IPS-NIHi11 (cell line): ENCODE measurements at places on chromosomes 3 and 15.

- DNase-seq: no peak
Measured at GRCh38 chr15:70172124-70172523, 74.4 kb upstream of the TLE3 start.

DNA sequence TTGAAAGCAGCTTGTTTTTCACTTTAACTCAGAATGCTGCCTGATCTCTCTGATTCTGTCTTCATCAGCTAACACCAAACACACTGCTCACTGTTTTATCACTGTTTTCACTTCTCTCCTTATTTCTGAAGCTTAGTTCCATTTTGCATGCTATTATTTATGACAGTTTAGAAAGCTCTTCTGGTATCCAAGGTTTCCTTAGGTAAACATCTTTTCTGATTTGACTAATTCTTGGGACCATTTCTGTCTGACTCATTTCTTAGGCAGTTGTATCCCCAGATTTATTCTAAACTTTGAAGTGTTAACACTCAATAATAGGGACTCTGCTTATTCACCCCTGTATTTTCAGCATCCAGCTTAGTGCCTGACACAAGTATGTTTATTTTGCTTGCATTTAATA lies 167.7 kb downstream of the BCHE start:
- DNase-seq: no peak

GRCh38 chr15:77985031-77985930 lies 92.2 kb downstream of the TBC1D2B start:
- DNase-seq: no peak

DNA sequence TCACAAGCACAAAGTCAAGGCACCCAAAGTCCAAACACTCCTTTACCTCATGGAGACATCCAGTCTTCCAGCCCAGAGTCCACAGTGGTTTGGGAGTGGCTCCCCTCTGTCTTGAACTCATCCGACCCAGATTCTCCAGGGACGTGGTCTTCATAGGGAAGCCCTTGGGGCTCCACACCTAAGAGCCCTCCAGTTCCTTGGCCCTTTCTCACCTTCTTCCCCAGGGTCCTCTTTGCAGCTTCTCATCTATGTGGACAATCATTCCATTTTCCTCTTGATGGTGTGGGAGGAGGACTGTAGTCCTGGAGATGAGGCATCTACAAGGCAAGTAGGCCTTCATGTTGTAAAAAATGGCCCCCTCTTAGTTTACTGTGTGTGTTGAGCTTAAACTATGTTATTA lies 87.3 kb upstream of the RNF7 start:
- DNase-seq: no peak

DNA sequence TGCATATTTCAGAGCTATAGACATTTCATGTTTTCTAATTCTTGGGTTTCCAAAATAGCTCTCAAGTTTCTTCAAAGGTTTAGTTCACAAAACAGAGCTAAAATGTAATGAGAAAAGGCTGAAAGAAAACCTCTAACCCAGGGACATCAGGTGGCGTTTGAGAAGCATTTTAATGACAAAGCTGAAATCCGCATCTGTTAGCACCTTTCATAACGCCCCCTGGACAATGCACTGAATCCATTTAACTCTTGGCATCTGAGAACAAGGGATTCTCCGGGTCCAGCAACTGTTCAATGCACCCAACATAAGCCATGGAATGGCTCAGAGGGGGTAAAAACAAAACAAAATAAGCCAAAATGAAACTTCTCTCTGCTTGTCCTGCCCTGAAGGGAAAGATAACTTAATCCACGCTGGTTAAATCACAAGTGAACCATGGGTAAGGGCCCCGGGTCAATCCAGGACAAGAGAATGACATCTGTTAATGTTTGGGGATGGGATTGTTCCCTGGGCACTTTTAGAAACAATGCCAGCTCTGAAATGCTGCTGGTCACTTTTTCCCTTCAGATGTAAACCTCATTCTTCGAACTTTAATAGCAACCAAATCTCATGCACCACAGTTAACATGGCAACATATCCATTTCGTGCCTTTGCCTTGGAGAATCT lies 466.2 kb upstream of the ADAMTS9 start:
- DNase-seq: peak; percentile 31

DNA sequence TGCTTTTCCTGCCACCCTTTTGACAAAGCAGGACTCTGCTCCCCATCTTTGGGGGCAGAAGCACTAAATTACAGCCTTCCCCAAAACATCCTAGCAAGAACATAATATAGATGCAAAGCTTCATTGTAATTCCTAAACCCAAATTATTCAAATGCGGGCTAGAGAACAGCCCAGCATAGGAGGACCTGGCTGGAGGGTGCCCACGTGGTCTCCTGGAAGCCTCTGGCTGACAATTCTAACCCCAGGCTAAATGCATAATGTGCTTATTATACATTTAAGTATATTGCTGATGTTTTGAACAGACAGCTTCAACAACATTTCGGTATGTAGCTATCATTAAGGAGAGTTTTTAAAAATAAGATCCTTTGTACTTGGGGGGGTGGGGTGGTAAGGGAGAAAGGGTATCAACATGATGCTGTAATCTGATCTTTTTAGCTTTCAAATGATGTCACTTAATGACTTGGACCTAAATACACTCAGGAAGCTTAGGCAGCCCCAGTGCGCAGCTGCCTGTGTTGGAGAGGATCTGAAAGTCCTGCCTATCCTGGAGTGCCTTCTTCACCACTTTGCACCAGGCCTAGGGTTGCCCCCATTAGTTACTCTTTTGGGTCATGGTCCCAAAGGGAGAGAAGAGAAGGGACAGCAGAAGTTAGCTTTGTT lies 57.2 kb upstream of the USP3 start:
- no peak for DNase-seq

DNA sequence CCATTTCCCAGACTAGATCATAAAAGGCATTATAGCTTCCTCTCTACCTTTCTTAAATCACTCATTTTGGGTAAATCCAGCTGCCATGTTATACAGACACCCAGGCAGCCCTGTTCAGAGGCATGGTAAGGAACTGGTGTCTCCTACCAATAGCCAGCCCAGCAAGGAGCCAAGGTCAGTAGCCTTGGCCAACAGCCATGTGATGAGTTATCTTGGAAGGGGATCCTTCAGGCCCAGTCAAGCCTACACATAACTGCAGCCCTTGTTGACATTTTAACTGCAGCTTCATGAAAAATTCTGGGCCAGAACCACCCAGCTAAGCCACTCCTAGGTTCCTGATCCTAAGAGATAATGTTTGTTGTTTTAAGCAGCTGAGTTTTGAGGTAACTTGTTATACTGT lies 29.0 kb upstream of the ZMAT3 start:
- no peak for DNase-seq

GRCh38 chr15:89490081-89490813 lies 6.1 kb downstream of the RHCG start:
- DNase-seq: no peak

GRCh38 chr3:71207632-71208031 lies 375.9 kb downstream of the FOXP1 start:
- DNase-seq: no peak

DNA sequence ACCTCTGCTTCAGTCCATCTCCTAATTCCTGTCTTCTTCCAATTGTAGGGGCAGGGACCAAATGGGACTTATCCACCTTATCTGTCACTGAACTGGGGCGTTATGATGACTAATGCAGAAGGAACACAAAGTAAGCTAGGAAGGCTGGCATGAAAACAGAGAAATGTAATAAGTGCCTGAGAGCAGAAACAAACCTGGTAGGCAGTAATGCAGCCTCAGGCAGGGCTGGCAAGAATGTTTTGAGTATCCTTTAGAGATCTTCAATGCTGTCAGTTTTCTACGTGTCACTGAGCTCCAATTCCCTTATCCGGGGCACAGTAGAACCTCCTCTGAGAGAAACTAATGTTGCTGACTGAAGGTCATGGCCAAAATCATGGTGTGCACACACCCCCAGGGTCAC lies 246.2 kb upstream of the TBL1XR1 start:
- DNase-seq: no peak

- DNase-seq: no peak
Measured at GRCh38 chr15:47265686-47266085, 451.6 kb upstream of the SEMA6D start.

- no peak for DNase-seq
Measured at GRCh38 chr3:43696881-43697280, 6.1 kb downstream of the ABHD5 start.

DNA sequence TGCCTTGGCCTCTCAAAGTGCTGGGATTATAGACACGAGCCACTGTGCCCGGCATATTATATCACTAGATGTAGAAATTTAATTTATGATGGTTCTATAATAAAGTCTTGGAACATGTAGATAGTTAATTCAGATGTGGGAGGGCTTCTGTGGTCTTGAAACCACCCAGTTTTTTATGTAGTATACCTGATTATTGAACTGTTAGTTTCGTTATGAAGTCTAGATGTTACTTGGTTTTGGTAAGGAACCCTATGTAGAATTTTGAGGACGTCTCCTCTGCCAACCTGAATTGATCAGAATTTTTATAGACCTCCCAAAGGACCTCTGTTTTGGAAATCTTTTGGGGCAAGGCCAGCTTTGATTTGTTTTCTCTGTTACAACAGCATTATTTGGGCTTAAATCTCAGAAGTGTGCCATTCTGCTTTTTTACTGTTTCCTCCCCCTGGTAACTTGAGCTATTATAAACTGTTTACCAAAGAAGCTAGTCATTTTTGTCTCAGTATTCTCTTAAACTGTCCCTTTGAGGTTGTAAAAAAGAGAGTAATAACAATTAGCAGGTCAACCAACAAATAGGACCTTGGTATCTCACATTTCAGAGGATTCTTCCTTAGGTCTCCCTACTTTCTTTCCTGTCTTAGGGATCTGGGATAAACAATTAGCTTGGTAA lies 20.8 kb downstream of the AKAP13 start:
- no peak for DNase-seq

DNA sequence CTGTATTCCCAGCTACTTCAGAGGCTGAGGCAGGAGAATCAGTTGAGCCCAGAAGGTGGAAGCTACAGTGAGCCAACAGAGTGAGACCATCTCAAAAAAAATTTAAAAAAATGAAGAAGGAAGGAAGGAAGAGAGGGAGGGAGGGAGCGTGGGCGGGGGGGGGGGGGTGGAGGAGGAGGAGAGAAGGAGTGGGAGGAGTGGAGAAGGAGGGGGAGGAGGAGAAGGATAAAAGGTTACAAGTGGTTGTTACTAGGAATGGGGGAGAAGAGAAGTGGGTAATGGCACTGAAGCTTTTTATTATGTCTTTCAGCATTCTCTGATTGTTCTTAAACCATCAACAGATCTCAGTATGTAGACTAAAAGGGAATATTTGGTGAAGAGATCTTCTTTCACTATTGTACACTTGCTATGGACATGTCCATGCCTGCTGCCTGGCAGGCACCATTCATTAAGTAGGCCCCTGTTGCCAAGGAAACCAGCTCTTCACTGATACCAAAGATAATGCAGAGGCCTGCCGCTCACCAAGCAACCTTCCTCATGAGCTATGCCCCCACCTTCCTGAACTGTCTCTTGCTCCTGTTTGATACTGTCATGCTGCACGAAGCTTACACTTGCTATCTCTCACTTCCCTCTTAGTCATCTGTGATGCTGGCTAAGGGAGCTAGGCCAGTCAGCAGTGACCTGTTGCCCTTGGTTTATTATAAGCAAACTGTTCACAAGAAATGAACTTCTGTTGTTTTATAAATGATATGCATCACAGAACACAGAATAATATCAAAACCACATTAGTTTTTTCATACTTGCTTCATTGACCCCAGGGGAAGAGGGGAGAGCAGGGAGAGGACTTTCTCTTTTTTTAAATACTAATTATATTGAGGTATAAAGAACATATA lies 23.1 kb downstream of the EPM2AIP1 start:
- DNase-seq: peak; percentile 51

DNA sequence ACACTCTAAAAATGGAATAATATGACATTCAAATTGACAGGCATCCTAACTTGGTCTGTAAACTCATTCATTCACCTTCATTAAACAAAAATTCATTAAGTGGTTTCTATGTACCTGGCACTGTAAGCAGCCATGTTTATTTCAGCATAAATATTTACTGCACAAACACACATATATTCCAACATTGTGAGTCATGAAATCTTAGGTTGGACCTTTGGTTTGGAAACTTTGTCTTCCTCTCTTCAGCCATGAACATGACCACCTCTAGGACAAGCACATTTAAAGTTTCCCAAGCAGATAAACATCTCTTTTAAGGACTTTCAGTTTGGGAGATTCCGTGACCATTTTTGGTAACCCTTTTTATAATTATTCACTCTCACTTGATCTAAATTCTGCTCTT lies 131.8 kb downstream of the TPRG1 start:
- no peak for DNase-seq

- DNase-seq: peak; percentile 45
Measured at GRCh38 chr15:88193415-88193814, 63.1 kb downstream of the NTRK3 start.

- DNase-seq: no peak
Measured at GRCh38 chr3:156642750-156643728, 31.4 kb upstream of the TIPARP start.

- DNase-seq: no peak
Measured at GRCh38 chr3:113194823-113195401, 16.4 kb upstream of the BOC start.

- DNase-seq: no peak
Measured at GRCh38 chr15:72785432-72785831, 1.9 kb upstream of the ADPGK start.

DNA sequence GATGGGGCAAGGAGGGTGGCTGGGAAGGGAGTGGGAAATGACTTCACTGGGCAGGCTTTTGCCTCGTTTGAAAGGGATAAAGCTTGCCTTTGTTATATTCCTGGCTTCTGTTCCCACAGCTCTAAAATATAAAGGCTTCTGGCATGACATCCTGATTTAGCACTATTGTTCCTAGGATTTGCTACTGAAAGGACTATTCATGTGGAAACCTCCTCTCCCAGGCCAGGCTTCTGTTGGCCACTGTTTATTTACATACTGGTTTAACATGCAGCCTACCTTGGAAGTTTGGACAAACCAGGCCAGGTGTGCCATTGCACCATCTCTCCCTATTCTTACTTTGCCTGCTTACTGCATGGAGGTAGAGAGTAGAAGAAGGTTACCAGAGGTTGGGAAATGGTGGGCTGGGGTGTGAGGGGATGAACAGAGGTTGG lies 2.4 kb upstream of the LMCD1 start:
- peak; percentile 33 for DNase-seq

- no peak for DNase-seq
Measured at GRCh38 chr3:35857004-35857403, 217.7 kb downstream of the ARPP21 start.

DNA sequence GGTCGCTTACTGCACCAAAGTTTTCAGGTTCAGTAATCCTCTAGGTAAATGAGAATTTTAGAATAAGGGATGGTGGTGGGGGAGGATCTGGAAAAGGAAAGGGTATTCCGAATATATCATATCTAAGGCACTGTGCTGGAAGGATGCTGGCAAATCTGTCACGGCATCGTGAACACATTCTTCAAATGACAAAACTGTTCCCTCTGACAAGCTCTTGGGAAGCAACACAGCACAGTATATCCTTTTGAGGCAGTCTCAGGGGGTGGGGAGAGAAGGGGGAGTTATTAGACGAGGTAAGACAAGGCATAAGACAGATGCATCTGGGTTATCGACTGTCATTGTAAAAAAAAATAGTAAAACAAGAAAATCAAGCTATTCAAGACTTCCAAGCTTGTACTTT lies 289.6 kb upstream of the LRRN1 start:
- no peak for DNase-seq

- no peak for DNase-seq
Measured at GRCh38 chr3:76400141-76400540, 614.8 kb upstream of the ZNF717 start.
